ENCODE measurements at places on chromosomes 3 and 15.

DNA sequence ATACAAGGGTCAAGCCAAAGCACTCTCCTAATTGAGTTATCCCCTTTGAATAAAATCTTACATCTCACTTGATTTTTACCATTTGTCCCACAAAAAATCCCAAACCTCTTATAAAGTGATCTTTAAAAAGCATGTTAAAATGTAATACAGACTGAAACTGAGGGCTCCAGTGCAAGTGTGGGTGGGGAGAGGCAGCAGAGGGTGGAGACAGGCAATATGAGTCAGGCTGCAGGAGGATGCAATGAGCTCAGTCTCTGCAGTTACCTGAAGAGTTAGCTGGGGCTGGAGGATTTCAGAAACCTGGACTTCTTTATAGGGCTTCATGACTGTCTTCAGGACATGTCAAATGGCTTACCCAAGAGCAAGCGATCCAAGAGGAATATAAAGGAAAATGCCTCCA, 14.2 kb upstream of the COLQ start:
- no peak for DNase-seq

DNA sequence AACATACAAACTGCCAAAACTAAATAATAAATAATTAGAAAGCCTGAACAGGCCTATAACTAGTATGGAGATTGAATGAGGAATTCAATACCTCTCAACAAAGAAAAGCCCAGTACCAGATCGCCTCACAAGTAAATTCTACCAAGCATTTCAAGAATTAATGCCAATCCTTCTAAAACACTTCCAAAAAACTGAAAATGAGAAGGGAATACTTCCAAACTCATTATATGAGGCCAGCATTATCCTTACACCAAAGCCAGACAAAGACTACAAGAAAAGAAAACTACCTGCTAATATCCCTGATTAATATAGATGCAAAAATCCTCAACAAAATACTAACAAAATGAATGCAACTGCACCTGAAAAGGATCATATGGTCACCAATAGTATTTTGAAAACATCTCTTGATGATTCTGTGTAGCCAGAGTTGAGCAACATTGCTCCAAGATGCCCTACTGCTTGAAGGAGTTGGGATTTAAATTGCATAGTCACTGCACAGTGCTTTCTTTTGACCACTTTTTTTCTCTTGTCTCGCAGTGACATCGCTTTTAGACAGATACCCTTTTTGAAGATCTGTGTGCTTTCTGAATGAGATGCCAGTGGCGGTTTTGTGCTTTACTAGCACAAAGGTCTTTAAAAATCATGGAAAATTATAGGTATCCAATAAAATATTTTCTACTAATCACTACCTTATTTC, 487.2 kb upstream of the RASGRP1 start:
- DNase-seq = no peak

- DNase-seq = peak; percentile 26
These were observed 29.3 kb downstream of the APPL1 start for GRCh38 chr3:57256844-57257243.

- no peak for DNase-seq
These were observed 45.8 kb upstream of the ARRDC4 start for GRCh38 chr15:97914711-97915110.

DNA sequence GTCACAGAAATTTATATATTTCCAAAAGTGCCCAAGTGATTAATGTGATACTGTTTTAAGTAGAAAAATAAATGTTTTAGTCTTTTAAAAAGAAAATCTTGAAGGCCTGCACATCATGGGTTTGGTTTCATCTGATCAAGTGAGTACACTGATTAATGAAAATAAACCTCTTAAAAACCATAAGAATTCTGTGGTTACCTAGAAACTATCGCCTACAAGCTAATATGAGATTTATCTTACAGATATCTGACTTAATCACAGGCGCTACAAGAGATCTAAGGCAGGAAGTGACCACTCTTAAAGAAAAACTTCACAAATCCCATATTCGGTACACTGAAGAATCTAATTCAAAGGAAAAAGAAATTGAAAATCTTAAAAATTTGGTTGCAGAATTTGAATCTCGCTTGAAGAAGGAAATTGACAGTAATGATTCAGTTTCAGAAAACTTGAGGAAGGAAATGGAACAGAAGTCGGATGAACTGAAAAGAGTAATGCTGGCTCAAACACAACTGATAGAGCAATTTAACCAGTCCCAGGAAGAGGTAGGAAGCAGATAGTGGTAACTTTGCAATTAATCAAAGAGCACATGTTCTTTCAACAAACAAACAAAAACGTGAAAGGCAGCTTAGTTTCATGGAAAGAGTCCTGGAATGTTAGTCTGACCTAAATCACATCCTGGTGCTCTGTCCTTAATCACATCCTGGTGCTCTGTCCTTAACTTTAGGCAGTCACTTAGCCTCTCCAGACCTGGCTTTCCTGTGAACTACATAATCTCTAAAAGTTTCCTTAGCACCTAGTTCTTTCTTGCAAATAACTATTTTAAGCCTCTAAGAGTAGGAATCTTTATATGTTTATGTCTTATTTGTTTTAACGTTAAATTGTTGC, 131.8 kb downstream of the CCNL1 start:
- no peak for DNase-seq

- no peak for DNase-seq
These were observed 33.5 kb upstream of the ACKR4 start for GRCh38 chr3:132563420-132564069.

DNA sequence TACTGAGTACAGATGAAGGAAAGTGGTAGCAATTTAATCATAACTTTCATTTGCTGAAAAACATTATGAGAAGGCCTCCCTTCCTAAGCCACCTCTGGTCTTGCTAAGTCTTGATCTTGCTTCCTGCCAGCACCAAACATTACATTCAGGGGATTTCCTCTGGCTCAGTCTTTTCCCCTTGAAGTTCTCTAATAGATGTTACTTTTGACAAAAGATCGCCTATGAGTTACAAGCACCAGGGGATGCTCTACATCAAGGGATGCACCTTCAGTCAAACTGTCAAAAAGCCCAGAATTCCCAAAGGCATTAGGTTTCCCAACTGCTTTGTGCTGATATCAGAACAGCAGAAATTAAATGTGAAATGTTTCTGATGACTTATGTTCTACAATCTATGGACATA, 47.3 kb downstream of the AQP9 start:
- no peak for DNase-seq
